Omental fat pad (tissue), 4 donors: ENCODE measurements at places on chromosomes 3 and 15. TPM values are rescaled to one million over a fixed set of nuclear protein-coding genes. Genes with fewer than 3 reads are reported as not detected.

GRCh38 chr15:48017747-48018146 lies 103.0 kb upstream of the SLC24A5 start:
- no peak for DNase-seq

DNA sequence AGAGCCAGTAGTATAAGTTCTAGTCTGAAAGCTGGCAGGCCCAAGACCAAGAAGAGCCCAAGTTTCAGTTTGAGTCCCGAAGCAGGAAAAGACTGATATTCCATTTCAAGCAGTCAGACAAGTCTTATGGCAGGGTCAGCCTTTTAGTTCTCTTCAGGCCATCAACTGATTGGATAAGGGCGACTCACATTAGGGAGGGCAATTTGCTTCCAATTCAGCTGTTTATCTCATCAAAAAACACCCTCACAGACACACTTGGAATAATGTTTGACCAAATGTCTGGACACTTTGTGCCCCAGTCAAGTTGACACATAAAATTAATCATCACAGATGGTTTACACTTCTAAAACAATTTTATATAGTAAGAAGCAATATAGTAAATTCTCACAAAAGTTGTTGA lies 69.7 kb downstream of the UBE2E2 start:
- DNase-seq, result no peak

- no peak for DNase-seq
Measured at GRCh38 chr3:44099566-44100297, 142.0 kb upstream of the TOPAZ1 start.

DNA sequence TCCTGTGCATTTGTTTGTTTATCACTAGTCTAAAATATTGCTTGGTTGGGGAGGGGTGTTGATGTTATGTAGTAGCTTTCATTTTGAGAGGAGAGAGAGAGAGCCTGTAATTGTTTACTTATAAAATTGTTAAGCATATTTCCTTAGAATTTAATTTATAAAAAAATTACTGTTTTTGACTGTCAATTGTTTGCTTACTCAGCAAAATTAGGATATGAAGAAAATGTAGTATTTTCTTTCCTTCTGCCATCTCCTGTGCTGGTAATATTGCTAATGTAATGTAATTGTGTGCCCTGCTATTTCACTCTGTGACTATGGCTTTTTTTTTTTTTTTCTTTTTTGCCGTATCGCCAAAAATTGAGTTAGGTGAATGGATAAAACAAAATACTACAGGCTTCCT lies 3.5 kb downstream of the U2SURP start:
- no peak for DNase-seq

EPHB3 gene
- total RNA-seq, result 1.8 TPM

- DNase-seq, result no peak
Measured at GRCh38 chr3:130404401-130404800, 58.9 kb downstream of the COL6A5 start.

GRCh38 chr3:45127130-45127822 lies 18.9 kb downstream of the CDCP1 start:
- no peak for DNase-seq

GRCh38 chr3:44226573-44226972 lies 15.1 kb upstream of the TOPAZ1 start:
- no peak for DNase-seq

GRCh38 chr3:41503998-41504623 lies 304.8 kb downstream of the CTNNB1 start:
- DNase-seq, result no peak

DNA sequence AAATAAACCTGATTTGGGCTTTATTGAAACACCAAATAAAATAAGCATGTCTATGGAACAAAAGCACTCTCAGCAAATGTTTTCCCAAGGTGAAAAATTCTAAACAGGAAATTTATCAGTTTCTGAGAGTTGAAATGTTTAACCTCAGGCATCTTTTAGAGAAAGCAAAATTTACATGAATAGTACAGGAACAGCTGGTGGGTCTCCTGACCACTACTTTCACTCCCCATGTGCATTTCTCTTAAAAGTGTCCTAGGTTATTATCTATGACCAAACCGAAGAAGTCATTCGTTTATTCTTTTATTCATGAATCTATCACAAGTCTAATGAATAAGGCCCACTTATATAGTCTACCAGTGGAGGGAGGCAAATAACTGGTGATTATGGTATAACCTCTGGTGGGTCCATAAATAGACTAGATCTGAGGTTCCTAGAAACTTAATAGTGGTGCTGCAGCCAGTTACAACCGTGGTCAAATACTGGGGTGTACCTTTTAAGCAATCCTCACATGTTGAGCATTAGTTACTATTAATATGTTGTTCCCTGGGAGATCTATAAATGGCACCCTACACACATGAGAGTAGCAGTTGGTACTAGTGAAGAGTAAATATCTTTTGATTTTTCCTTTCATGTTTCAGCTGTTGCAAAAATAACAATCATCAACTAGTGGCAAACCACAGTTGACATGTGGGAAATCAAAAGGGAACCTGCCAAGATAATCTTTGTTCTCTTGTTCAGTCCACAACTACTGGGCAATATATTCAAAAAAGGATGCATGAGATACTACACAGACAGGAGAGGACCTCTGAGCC lies 169.3 kb upstream of the STAC start:
- DNase-seq, result no peak

XCR1 gene
- total RNA-seq, result not detected

DNA sequence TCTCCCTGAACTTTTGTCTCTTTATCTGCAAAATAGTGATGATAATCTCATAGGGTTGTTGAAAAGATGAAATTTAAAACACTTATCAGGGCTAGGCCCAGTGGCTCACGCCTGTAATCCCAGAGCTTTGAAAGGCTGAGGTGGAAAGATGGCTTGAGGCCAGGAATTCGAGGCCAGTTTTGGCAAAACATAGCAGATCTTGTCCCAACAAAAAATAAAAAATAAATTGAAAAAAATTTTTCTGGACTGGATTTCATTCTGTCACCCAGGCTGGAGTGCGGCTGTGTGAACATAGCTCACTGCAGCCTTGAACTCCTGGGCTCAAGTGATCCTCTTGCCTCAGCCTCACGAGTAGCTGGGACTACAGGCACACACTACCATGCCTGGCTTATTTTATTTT lies 29.6 kb downstream of the LMLN start:
- no peak for DNase-seq

- no peak for DNase-seq
Measured at GRCh38 chr3:197025736-197026480, 3.7 kb downstream of the MELTF start.

DNA sequence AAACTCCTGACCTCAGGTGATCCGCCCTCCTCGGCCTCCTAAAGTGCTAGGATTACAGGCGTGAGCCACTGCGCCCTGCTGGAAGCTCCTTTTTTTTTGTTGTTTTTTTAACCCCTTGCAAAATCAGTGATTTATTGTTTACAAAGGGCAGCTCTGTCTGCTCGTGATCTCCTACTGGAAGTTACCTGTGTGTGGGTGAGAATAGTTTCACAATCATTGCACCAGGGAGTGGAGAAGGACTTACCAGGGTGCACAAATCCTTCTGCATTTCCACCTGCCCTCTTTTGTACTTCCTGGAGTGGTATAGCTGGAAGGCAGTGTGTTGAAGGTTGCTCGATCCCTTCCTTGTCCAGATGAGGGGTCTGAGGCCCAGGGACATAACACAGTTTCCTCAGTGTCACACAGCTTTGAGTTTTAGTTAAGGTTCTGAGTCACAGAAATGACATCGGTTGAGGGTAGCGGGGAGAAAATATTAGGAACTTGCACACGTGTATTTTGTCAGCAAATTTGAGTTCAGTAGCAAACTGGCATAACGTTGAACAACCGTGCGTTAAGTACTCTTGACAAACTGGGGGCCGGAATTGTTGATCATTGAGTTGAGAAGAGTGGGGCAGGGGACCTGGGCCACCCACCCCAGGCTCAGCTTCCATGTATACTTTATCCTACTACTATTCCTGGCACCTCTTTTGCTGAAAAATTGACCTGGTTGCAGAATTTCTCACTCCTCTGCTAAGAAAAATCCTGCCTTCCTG lies 11.3 kb upstream of the TRAK1 start:
- no peak for DNase-seq

DNA sequence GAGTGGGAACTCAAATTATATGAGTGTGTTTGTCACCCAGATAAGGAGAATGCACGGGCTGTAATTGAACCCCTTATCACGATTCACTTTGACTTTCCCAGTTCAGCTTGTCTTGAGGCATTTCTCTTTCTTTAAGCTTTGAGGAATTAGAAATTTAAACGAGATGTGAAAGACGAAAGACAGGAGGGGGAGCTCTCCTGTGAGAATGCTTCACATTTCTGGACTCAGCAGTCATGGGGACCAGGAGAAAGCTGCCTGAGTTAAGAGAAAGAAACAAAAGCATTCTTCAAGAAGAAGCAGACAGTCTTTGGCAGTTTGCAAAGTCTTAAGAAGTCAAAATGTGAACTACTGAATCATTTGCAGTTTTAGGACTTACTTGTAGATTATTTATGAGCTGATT lies 205.6 kb downstream of the NECTIN3 start:
- DNase-seq, result no peak

- DNase-seq, result no peak
Measured at GRCh38 chr3:184676927-184677326, 34.9 kb downstream of the MAGEF1 start.

- DNase-seq, result no peak
Measured at GRCh38 chr3:64928683-64929082, 240.9 kb upstream of the ADAMTS9 start.
